ENCODE measurements at places on chromosomes 7 and 10. TPM values are rescaled to one million over a fixed set of nuclear protein-coding genes. Genes with fewer than 3 reads are reported as not detected.

Gene ZKSCAN5
- total RNA-seq, result 8.6 TPM

Gene PTF1A
- total RNA-seq, result not detected

Gene ZNF777
- total RNA-seq, result 19.6 TPM

Gene GHRHR
- total RNA-seq, result not detected

Gene NPFFR1
- total RNA-seq, result not detected

Gene LRIT1
- not detected for total RNA-seq

Gene SNCG
- total RNA-seq, result not detected

Gene PAPOLB
- not detected for total RNA-seq

Gene SPAM1
- not detected for total RNA-seq

Gene SLIT1
- 0.17 TPM for total RNA-seq

Gene GIMAP7
- 19.2 TPM for total RNA-seq

Gene CYP3A5
- total RNA-seq, result 0.08 TPM

Gene AGBL3
- total RNA-seq, result 3.4 TPM

Gene GCK
- total RNA-seq, result 1.8 TPM

Gene KRIT1
- total RNA-seq, result 38.2 TPM

Gene GBF1
- 36.1 TPM for total RNA-seq

Gene TMEM106B
- 27.0 TPM for total RNA-seq

Gene DNAH11
- not detected for total RNA-seq

Gene TFPI2
- not detected for total RNA-seq

Gene MACROH2A2
- 3.0 TPM for total RNA-seq

Gene ADIRF
- total RNA-seq, result not detected

Gene BHLHA15
- total RNA-seq, result 0.82 TPM

Gene MRLN
- total RNA-seq, result not detected

Gene UNCX
- total RNA-seq, result not detected

Gene NRG3
- total RNA-seq, result not detected

Gene EMX2
- total RNA-seq, result not detected

Gene CALHM3
- total RNA-seq, result 0.10 TPM

Gene SEMA3C
- not detected for total RNA-seq

Gene TAX1BP1
- 85.6 TPM for total RNA-seq

Gene FAM221A
- 6.5 TPM for total RNA-seq

Gene OPN1SW
- not detected for total RNA-seq

Gene LRRN3
- total RNA-seq, result 108 TPM

Gene GSDME
- total RNA-seq, result 5.9 TPM

Gene ADRB1
- total RNA-seq, result 0.57 TPM

Gene ZNF467
- total RNA-seq, result not detected

Gene C10orf53
- not detected for total RNA-seq

Gene CLEC5A
- not detected for total RNA-seq

Gene DYNC1I1
- not detected for total RNA-seq

Gene LIPN
- not detected for total RNA-seq

Gene STOX1
- 0.34 TPM for total RNA-seq

Gene GNG11
- total RNA-seq, result not detected

Gene NIPSNAP2
- 46.5 TPM for total RNA-seq

Gene DMBT1
- not detected for total RNA-seq

Gene SH3PXD2A
- total RNA-seq, result 8.6 TPM

Gene CRHR2
- total RNA-seq, result not detected

Gene TMEM225B
- 0.80 TPM for total RNA-seq

Gene CDK6
- total RNA-seq, result 236 TPM

Gene CALD1
- total RNA-seq, result 2.1 TPM

Gene CNPY1
- total RNA-seq, result not detected

Gene PLCE1
- 0.02 TPM for total RNA-seq

Gene IFIT5
- total RNA-seq, result 6.5 TPM

Gene EBF3
- not detected for total RNA-seq

Gene HOXA10
- not detected for total RNA-seq

Gene TMEM196
- total RNA-seq, result not detected

Gene COL17A1
- total RNA-seq, result not detected

Gene SCIN
- 0.08 TPM for total RNA-seq

Gene XRCC2
- 20.8 TPM for total RNA-seq

Gene GPC2
- total RNA-seq, result 2.3 TPM

Data from activated CD8-positive, alpha-beta memory T cell treated with anti-CD3 and anti-CD28 coated beads for 36 hours (primary cell).